ENCODE measurements at places on chromosomes 11 and 22.

DNA sequence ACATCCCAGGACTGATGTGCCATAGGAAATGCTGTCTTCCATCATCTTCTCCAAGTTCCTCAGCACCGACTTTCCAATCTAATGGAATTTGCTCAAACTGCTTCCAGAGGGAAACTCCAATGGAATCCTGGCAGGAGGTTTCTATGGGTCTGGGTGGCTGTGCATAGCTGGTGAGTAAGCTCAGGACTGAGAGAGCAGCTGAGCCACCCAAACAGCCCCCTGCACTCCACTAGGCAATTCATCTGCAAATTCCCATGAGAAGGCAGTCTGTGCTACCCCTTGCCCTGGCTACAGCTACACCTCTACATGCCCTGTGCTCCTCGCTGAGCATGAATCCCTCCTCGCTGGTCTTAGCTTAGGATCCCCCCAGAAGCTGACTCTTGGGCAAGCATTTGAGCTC lies 127.9 kb upstream of the CSNK2A3 start:
- no peak for DNase-seq

GRCh38 chr11:16603245-16603644 lies 135.2 kb upstream of the C11orf58 start:
- DNase-seq = no peak

- no peak for DNase-seq
These were observed 401.1 kb downstream of the CTTN start for GRCh38 chr11:70799386-70799785.

- no peak for DNase-seq
These were observed 15.3 kb upstream of the ZBTB16 start for GRCh38 chr11:114044042-114044871.

GRCh38 chr11:11701070-11701469 lies 79.3 kb upstream of the GALNT18 start:
- DNase-seq = no peak

- no peak for DNase-seq
These were observed 7.3 kb upstream of the FUT4 start for GRCh38 chr11:94536386-94536785.

DNA sequence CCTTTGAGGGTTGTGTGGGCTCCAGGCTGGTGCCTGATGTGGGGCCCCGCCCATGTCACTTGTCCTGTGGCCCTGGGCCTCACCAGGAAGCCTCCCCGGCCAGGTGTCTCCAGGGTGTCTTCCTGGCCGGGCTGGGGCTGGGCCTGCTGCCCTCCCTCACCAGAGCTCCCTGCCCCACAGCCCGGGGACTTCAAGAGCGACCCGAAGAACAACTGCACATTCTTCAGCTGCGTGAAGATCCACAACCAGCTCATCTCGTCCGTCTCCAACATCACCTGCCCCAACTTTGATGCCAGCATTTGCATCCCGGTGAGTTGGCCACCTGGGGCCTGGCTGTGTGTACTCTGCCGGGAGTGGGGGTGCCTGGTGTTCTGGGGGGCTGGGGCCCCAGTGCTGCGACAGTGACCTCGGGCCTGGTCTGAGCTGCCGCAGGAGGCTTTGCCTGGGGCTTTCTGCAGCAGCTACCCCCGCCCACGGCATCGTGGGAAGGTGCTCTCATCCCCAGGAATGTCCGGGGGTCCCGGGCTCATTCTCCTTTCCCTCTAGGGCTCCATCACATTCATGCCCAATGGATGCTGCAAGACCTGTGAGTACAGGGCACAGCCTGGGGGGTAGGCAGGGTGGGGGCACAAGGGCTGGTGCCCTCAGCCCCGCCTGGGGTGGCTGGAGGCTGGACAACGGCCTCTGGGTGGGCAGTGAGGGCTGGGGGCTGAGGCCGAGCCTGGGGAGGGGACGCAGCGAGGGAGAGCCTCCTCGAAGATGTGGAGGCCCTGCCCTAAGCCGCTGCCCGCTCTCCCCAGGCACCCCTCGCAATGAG lies 34.6 kb downstream of the MUC2 start:
- no peak for DNase-seq

GRCh38 chr11:60970369-60970774 lies 1.1 kb upstream of the CD6 start:
- no peak for DNase-seq

DNA sequence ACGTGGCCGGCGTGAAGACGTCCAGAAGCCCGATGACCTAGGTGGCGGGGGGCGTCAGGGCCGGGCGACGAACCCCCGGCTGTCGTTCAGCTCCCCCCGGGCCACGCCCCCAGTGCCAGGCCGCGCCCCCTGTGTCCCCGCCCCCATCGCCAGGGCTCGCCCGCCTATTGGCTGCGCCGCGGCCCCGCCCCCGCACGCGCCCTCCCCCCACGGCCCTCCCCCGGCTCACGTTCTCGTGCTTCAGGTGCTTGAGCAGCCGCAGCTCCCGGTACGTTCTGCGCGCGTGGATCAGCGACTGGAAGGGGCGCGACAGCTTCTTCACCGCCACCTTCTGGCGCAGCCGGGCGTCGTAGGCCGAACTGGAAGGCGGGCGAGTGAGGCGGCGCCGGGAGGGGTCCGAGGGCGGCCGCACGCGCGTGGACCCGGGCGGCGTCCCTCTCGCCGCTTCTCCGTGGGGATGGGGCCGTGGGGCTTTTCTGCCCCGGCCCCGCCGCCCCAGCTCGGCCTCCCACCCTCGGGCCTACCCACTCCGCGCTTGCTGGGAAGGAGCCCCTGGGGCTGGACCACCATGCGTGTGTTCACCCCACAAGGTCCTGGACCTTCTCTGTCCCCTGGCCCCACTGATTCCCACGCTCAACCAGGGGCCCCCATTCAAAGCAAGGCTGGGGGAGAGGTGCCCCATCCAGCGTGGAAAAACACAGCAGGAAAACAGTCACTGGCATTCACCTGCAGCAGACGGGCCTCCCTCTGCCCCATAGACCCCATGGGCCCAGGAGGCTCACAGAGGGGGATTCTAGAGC lies 2.4 kb downstream of the MAPK11 start:
- no peak for DNase-seq

DNA sequence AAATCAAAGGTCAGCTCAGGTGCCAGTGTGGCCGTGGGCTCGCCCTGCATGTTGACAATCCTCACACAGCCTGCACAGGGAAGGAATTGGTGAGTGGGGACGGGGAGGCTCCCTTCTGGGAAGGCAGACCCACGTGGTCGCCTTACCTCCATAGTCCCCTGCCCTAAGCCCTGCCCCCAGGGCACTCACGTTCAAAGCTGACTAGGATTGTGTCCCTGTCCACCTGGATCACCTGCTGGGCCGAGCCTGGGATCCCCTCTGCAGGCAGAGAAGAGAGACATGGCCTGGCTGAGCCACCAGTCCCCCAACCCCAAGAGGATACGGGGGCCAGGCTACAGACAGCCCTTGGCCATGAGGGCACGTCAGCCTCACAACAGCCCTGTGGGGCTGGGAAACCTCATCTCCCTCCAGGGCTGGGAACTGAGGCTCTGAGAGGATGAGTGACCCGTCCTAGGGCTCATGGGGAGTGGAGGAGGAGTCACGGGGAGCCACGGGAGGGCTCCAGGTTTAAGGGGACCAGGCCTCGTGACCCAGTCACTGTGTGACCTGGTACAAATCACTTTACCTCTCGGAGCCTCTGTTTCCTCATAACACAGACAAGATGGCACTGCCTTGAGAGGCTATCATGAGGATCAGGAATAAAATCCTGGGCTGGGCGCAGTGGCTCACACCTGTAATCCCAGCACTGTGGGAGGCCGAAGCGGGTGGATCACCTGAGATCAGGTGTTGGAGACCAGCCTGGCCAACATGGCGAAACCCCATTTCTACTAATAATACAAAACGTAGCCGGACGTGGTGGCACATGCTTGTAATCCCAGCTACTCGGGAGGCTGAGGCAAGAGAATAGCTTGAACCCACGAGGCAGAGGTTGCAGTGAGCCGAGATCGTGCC lies 12.1 kb upstream of the SF1 start:
- DNase-seq = no peak

- no peak for DNase-seq
These were observed 10.5 kb downstream of the HEPHL1 start for GRCh38 chr11:94031625-94032024.

DNA sequence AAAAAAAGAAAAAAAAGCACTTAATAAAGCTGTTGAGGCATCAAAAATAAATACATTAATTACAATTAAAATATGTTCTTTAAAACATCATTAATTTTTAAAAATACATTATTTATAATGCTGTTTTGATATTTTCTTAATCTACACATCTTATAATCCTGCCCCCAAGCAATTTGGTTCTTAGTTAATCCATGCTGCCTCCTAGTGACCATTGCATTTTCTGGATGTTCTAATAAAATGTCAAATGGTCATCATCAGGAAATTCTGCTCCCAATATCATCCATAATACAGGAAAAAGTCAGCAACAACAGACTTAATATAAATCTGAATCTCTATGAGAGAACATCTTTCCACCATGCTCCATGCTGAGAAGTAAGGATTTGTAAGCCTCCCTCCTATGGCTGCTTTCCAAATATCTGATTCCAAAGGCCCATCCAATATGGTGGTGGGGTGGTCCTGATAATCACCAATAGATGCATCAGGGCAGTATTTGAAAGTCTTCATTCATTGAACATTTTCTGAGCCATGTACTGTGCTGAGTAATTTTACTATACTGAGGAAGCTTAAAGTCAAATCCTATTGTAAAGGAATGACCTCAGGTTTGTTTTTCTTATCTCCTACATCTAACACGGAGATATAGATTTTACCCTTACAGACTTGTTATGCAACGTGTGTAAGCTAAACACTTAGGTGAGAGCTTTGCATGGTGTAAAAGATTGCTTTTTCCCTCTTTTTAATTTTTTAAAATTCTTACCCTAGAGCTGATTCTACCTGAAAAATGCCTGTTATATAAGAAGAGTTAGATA lies 124.7 kb upstream of the BMAL1 start:
- DNase-seq = no peak

- DNase-seq = no peak
These were observed 9.5 kb downstream of the IGLL5 start for GRCh38 chr22:22897091-22897490.

DNA sequence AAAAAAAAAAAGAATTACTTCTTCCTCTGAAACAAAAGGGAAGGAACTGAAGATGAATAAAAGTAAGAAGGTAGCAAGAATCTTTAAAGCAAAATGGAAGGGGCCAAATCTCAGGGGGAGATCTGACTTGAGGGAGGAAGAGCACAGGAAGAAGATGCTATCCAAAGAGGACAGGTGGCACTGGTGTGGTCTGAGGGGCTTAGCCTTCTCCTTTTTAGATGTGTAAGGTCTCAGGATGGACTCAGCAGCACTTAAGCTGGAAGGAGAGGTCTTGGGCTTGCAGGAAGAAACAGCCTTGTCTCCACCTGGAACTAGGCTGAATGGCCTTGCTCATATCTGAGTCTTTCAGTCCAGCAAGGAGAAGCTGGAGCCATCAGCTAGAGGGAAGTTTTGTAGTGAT lies 5.0 kb upstream of the RNF169 start:
- DNase-seq = no peak

DNA sequence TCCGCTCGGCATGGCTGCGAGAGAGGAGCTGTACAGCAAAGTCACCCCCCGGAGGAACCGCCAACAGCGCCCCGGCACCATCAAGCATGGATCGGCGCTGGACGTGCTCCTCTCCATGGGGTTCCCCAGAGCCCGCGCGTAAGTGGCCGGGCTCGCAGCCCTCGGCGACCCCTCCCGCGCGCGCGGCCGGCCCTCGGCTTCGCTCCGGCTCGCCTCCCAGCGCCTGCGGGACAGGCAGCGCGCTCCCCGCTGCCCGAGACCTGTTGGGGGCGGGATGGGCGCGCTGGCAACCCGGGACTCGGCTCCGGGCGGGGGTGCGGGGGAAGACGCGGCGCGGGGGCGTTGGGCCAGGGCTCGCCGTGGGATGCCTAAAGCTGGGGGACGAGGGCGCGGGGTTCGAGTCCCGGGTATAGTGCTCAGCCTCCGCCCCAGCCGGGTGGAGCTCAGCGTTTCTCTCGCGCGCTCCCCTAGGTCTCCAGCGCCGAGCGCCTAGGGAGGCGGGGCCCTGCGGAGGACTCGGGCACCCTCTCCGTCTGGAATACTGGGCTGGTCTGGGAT lies 630 bp downstream of the UBASH3B start:
- peak; percentile 82 for DNase-seq

- DNase-seq = no peak
These were observed 22.2 kb downstream of the NNMT start for GRCh38 chr11:114318361-114318760.

DNA sequence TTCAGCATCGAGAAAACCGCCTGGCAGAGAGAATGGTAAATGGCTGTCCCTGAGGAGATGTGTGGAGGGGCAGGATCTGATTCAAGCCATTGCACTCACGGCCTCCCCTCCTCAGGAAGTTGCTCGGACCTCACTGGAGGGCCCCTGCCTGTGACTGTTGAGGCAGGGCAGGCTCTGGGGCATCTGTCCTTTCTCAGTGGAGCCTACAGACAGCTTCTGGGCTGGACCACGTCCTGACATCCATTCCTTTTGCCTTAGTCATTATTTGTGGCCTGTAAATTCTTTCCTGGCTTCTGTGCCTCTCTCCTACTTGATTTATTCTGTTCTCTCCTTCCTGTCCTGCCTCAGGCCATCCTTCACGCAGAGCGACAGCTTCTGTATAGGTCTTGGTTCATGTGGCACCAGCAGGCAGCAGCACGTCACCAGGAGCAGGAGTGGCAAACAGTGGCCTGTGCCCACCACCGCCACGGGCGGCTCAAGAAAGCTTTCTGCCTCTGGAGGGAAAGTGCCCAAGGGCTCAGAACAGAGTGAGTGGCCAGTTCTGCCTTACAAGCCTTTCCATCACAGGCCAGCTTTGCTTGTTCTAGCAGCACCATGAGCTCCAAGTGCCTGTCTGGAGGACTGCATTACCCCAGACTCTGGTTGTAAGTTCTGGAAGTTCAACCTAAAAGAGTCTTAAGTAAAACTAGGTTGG lies 59.6 kb downstream of the PISD start:
- DNase-seq = no peak
